ENCODE measurements at places on chromosomes 12 and 14.
A peak's percentile ranks its signal among the peaks of the same experiment; 100 is the strongest.

GRCh38 chr14:104383996-104384775 lies 195.4 kb upstream of the C14orf180 start:
- DNase-seq: peak; percentile 74

GRCh38 chr14:55188686-55189295 lies 2.6 kb downstream of the DLGAP5 start:
- no peak for DNase-seq

GRCh38 chr12:89789862-89790261 lies 81.2 kb upstream of the ATP2B1 start:
- no peak for DNase-seq

- peak; percentile 88 for DNase-seq
Measured at GRCh38 chr12:131928080-131928710, 881 bp upstream of the PUS1 start.

GRCh38 chr12:104183443-104183842 lies 32.1 kb upstream of the TXNRD1 start:
- no peak for DNase-seq

- DNase-seq: no peak
Measured at GRCh38 chr14:20848316-20848954, 42.8 kb upstream of the RNASE3 start.

GRCh38 chr12:49296034-49296835 lies 1.3 kb downstream of the PRPH start:
- DNase-seq: peak; percentile 81

- no peak for DNase-seq
Measured at GRCh38 chr12:53523131-53523530, 15.8 kb upstream of the NPFF start.

DNA sequence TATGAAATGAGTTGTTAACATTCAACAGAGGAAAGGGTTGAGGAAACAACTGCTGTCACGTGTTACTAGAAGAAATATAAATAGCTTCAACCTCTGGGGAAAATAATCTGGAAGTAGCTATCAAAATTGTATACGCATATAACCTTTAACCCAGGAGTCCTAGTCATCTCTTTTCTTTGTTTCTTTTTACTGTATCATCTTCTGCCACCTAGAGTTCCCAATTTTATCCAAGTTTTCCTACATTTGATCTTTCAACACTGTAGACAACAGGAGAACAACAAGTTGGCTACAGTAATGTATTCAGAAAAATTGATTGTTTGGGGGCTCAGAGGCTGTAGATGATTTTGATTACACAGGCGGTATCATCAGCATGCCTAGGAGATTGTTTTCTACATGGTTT lies 453.7 kb downstream of the FSCB start:
- DNase-seq: no peak

DNA sequence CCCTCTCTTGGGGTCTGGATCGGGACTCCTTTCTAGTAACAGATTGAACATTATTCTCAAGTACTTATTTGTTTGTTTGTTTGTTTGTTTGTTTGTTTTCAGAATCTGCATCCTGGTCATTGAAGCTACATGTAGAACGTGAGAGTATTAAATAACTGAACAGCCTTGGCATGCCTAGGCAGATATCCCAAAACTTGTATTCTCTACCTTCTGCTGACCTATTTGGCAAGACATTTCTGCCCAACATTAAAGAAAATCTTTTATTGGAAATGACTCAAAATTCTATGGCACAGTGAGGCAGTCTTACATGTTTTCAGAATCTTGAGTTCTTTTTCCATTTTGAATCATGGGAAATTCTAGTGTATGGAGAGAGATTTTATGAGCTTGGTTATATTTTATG lies 165.1 kb upstream of the CNOT2 start:
- DNase-seq: no peak

- DNase-seq: peak; percentile 12
Measured at GRCh38 chr14:50061664-50062437, 54.5 kb downstream of the VCPKMT start.

DNA sequence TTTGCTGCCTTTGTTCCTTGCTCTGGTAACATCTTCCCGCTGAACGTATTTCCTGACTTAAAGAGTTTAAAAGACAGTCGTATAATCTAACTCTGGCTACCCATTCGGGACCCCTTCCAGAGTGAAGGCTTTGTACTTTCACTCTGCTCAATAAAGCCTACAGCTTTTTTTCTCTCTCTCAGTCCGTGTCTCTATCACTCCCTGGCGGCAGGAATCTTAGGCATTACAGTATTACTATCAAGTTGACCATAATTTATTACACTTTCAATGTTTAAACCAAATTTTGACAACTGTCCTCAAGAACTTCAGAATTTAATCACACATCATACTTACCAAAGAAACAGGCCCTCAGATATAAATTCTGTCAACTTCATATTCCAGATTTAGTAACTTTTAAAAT lies 967.9 kb downstream of the FSCB start:
- peak; percentile 11 for DNase-seq

DNA sequence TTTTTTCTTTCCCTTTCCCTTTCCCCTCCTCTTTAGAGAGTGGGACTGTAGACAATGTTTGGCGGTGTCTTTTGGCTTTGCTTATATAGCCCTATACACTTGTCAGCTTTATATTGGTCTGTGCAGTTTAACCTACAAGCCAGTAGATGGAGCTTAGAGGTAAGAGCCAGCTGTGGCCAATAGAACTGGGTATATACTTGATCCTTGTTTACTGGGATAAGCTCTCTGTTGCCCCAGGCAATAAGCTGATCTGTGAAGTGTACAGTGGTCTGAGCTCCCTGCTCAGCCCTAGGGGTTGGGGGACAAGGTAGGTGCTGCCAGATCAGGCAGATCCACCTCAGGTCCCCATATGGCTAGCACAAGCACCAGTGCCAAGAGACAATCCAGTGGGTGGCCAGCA lies 434.1 kb downstream of the NOVA1 start:
- DNase-seq: peak; percentile 95

DNA sequence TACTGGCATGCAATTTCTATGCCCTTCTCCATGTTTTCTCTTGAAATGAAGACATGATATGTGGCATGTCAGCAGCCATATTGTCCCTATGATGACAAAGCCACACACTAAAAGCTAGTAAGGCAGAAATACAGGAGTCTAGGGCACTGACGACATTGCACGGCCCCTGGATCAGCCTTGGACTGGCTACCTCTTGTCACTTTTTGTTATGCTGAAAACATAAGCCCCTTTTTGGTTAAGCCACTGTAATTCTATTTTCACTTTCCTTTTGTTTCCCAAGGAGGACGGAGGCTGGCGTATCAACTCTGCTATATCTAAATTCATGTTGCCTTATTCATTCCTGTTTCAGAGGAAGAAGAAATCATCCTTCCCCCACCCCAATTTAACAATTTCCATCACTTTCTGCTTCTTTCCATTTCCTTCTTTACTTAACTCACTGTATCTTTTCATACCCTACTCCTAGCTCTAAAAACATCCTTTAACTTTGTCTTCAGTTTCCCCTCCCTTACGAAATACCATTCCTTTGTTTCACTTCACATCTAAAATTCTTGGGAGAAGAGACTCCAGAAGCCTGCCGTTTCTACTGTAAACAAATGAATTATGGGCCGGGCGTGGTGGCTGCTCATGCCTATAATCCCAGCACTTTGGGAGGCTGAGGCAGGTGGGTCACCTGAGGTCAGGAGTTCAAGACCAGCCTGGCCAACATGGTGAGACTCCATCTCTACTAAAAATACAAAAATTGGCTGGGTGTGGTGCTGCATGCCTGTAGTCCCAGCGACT lies 364.1 kb downstream of the PCNX1 start:
- DNase-seq: no peak

Data from NCI-H82 (cell line).